ENCODE measurements at places on chromosomes 7 and 10.
A peak's percentile ranks its signal among the peaks of the same experiment; 100 is the strongest.

DNA sequence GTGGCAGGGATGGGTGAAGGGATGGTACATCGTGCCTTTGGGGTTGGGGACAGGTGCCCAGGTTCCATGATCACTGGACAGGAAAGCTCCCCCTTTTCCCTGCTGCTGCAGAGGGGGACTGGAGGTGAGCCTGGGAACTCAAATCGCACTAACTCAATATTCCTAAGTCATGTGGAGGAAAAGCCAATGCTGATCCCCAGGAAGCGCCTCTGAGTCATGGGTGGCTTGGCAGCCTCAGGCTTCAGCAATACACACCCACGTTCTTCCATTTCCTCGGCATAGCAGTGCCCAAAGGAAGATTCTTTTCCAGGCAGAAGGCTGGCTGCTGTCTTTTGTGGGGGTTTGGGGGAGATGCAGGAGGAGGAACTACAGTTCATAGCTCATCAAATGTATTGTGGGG lies 165.8 kb downstream of the CCDC3 start:
- peak; percentile 87 for ATAC-seq

GRCh38 chr7:74479066-74479781 lies 25.5 kb downstream of the GTF2IRD1 start:
- peak; percentile 0 for ATAC-seq

GRCh38 chr7:128275681-128276080 lies 34.6 kb downstream of the LEP start:
- ATAC-seq: no peak

GRCh38 chr7:104943502-104944343 lies 70.3 kb upstream of the KMT2E start:
- no peak for ATAC-seq

GRCh38 chr7:158369290-158369689 lies 218.3 kb downstream of the PTPRN2 start:
- no peak for ATAC-seq

DNA sequence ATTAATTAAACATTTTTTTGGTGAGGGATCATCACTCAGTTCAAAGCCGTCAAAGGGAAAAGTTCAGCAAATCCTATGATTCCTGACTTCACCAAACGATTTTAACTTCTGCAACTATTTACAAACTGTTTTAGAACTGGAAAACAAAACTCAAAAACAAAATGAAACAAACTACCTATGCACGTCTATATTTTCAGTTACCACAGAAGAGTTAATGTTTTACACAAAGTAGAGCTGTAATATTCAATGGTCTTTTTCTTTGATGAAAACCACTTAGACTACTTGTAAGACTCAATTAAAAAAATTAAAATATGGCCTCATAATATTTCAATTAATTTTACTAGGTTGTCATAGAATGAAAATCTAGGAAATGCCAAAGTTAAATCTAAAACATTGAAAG lies 131.5 kb downstream of the ATE1 start:
- no peak for ATAC-seq
